Myocyte (in vitro differentiated cells): ENCODE measurements at places on chromosomes 6 and 20. TPM values are rescaled to one million over a fixed set of nuclear protein-coding genes. Genes with fewer than 3 reads are reported as not detected.

C20orf204 gene
- total RNA-seq, result 0.45 and 0.47 TPM in 2 replicates

ZNF334 gene
- total RNA-seq, result not detected in 2 replicates

BPIFB1 gene
- total RNA-seq, result not detected in 2 replicates

THBD gene
- total RNA-seq, result 14.2 and 17.9 TPM in 2 replicates

F13A1 gene
- total RNA-seq, result 757 and 1,086 TPM in 2 replicates

- no peak for DNase-seq
Observed at GRCh38 chr20:45452772-45453691, 16.5 kb upstream of the WFDC2 start.

GRCh38 chr20:53884859-53885541, 185.4 kb downstream of the BCAS1 start:
- no peak for DNase-seq

- DNase-seq, result no peak
Observed at GRCh38 chr20:4507288-4507719, 214.4 kb upstream of the PRND start.

DNA sequence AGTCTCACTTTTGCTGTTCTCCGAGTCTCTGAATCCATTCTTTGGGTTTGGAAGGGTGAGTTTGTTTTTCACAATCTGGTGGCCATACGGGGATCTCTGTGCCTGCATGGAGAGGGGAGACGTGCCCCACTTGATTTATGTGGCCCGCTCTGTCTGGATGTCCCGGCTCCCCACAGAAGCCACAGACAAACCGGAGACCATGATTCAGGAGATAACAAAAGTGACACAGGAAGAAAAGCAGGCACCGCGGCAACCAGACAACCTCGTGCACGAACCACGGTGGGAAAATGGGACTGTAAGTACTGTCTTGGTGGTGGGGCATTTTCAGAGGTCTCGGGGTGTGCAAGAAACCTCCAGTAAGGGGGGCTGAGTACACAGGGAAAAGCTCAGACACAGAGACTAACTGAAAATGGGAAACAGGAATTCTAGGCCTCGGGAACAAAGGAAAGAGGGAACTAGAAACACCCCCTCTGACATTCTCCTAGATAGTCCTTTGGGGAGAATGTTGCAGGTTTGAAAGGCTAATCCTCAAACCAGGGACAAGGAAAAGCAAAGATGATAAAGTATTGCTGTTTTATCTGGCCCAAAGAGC, 22.1 kb upstream of the ZNF318 start:
- DNase-seq, result peak; percentile 20

DNA sequence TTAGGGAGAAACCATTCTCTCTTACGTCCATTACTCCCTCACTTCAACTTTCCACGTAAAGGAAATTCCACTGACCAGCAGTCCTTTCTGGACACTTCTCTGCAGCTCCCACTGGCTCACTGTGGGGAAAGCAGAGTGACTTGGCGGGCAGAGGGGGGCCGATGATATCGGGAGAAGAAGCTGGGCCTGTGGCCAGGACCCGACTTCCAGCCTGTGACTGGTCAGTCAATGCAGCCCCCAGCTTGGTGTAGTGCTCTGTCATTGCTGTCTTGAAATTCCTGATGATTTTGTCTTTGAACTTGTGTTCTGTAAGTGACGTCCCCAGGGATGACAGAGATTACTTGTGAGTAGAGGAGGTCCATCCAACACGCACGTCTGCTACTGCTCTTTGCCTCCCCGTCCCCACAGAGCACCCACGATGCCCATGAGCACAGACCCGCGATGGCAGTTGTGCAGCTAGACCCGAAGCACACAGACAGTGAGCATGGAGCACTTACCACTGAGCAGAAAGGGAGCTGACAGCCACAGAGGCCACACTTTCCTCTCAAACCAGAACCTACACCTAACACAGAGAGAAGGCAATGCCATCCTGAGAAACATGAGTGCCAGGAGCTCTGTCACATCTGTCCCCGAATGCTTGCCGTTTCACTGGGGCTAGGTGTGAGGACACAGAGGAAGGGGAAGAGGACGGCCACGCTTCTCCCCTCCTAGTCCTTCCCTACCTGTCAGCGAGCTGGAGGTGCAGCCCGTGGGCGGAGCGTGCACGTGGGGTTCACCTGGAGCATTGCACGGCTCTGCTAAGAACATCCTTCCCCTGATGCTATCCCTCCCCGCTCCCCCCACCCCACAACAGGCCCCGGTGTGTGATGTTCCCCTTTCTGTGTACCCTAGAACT, 25.7 kb downstream of the DACT2 start:
- DNase-seq, result no peak

- DNase-seq, result no peak
Observed at GRCh38 chr20:38161412-38161774, 3.7 kb downstream of the TGM2 start.

- no peak for DNase-seq
Observed at GRCh38 chr20:59645761-59646171, 41.4 kb downstream of the PHACTR3 start.

DNA sequence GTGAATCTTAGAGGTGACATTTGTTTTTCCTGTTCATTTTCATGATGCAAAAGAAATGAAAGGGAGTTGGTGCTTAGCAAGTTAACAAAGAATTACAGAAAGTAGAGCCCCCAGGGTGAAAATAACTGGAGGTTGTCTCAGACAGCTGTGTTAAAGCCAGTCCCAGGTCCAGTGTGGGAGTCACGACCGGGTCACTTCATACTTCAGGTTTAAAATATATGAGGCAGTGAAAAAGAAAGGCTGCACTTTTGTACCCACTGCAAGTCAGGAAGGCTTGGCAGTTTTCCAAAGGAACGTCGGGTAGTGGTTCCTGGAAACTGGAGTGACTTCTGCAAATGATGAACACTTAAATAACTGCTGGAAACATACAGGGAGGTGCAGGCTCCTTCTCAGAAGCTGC, 91.5 kb upstream of the THBS2 start:
- no peak for DNase-seq

GRCh38 chr6:165961233-165961632, 206.4 kb downstream of the TBXT start:
- no peak for DNase-seq
